ENCODE measurements at places on chromosomes 4 and X.

- DNase-seq = no peak
Observed at GRCh38 chrX:54786967-54787366, 11.1 kb downstream of the ITIH6 start.

GRCh38 chrX:131988236-131988635, 34.9 kb upstream of the STK26 start:
- DNase-seq = no peak

DNA sequence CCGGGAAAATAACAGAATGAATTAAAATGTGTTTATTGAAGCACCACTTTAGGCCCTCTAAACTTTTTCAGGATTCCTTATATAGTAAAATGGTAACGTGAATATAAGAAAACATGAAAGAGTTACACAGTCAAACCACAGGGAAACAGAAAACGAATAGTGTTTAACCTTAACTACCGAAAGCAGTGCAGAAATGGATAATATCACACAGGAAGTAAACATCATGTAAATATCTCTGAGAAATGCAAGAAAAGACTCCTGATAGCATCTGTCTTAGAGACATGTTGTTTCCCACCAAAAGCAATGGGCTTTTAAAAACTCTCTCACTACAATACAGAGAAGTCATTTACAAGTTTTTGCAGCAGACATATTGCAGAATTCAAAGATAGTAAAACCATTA, 323.9 kb upstream of the CXXC4 start:
- no peak for DNase-seq

DNA sequence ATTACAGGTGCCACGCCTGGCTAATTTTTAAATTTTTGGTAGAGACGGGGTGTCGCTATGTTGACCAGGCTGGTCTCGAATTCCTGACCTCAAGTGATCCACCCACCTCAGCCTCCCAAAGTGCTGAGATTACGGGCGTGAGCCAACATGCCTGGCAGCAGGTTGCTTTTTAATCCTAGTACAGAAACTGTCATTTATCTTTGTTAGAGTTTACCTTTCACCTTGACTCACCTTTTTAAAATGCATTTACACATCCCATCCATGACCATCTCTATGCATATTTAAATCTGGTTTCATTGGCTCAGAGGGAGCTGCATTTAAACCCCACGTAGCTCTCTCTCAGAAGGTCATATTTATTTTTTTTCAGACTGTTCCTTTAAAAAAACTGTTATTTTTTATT, 31.9 kb downstream of the SLC16A2 start:
- DNase-seq = no peak

- DNase-seq = no peak
Observed at GRCh38 chr4:139460565-139460964, 6.6 kb downstream of the RAB33B start.

GRCh38 chr4:7168106-7168505, 24.2 kb upstream of the SORCS2 start:
- DNase-seq = no peak

GRCh38 chr4:148618856-148619255, 176.6 kb upstream of the NR3C2 start:
- no peak for DNase-seq

DNA sequence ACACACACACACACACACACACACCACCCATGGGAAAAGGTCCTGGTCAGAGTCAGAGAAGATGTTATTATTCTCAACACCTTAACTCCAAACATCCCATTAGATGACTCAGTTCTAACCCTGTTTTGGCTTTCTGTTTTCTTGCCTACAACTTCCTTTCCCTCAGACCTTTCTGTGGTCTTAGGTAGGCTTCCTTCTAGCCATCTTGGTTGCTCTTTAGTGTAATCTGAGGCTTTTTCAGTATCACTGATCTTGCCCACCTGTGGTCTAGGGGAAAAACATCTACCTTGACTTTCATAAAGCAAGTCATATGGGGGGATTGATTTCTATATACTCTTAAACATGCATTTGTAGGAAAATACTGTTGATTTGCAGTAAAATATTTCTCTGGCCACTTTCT, 56.9 kb downstream of the ATG4A start:
- DNase-seq = no peak

DNA sequence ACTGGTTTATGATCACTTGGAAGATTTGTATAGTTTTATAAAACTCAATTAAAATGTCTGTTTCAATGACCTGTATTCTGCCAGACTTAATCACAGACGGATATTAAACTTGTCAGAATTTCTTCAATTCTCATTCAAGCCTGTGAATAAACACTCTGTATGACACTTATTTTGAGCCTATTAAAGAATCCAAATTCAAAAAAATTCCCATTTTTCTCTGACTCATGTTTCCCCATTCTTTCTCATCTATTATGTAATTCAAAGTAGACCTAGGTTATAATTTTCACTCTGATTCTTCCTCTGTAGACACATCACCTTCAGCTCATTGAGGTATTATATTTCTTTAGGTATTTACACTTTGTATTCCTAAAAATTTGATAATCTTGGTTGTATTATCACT, 166.1 kb downstream of the TMA16 start:
- no peak for DNase-seq

GRCh38 chrX:116490104-116490503, 27.3 kb upstream of the CT83 start:
- DNase-seq = no peak

GRCh38 chrX:152070144-152070543, 68.2 kb downstream of the MAGEA10 start:
- no peak for DNase-seq

DNA sequence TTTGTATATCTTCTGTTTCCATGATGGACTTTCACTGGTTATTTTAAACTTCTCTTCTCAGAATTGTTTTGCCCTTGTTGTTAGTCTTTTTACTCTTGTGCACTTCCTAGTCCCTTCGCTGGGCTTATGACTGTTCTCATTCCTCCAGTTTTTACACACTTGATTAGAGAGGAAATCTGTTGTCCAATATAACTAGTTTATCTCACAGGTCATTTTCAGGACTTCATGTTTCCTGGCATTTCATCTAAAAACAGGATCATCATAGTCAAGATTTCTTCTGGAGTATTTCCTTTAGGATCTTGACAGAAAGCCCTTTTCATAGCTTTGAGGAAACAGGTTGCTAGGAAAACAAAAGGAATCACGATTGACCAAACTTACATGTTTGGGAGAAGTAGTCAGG, 3.0 kb downstream of the FNIP2 start:
- no peak for DNase-seq

DNA sequence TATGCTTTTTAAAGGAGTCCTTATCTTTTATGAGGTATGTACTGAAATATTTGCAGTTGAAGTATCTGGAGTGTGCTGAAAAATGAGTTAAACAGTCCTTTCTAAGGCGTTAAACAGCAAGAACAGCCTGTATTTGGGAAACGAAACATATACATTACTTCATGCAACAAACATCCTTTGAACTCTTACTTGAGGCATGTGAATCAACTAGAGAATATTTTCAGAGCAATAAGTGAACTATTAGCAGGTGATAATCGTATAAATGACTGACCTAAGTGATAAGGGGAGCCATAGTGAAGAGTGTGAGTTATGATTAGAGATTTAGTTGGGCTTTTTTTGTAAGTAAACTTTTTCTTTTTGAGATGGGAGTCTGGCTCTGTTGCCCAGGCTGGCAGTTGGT, 45.9 kb upstream of the RHOH start:
- no peak for DNase-seq

DNA sequence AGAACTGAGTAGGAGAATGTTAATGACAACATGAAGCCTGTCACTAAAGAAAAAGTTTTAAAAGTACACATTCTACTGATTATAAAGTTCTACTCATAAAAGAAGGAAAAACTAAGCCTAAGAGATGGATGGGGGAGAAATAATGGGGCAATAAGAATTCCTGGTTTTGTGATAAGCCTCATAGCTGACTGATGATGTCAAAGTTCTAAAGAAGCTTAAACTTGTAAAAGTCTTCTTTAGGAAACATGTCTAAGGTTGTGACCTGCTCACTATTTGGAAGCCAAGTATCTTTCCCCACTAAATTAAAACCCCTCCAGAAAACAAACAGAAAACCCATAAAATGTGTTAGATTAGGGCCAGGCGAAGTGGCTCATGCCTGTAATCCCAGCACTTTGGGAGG, 232.9 kb upstream of the GIMD1 start:
- no peak for DNase-seq

GRCh38 chr4:79626101-79626500, 218.1 kb upstream of the GK2 start:
- no peak for DNase-seq

DNA sequence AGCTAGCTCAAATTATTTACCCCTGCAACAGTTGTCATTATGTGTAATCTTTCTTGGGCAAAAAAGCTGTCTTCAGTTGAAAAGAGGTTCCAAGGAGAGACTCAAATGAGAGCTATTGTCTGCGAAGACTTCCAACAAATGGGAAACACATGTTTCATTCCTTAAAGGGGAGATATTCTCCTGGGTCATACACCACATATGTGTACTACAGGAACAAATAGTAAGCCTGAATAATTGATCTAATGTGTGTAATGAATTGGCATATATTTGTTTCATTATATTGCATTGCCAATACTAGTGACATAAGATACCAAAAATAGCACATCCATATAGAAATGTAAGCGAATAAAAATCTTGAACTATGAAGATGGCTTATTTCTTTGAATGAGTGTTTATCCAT, 950.9 kb upstream of the NDST4 start:
- no peak for DNase-seq

DNA sequence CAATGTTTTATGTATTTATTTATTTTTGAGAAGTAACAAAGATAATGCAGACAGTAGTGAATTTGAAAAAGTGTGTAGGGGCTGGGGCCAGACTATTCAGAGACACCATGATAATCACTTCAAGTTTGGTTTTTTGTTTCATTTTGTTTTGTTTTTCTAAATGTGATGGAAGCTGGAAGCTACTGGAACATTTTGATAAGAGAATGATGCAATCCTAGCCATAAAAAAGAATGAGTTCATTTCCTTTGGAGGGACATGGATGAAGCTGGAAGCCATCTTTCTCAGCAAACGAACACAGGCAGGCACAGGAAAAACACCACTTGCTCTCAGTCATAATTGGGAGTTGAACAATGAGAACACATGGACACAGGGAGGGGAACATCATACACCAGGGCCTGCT, 706.6 kb upstream of the EPHA5 start:
- DNase-seq = no peak

DNA sequence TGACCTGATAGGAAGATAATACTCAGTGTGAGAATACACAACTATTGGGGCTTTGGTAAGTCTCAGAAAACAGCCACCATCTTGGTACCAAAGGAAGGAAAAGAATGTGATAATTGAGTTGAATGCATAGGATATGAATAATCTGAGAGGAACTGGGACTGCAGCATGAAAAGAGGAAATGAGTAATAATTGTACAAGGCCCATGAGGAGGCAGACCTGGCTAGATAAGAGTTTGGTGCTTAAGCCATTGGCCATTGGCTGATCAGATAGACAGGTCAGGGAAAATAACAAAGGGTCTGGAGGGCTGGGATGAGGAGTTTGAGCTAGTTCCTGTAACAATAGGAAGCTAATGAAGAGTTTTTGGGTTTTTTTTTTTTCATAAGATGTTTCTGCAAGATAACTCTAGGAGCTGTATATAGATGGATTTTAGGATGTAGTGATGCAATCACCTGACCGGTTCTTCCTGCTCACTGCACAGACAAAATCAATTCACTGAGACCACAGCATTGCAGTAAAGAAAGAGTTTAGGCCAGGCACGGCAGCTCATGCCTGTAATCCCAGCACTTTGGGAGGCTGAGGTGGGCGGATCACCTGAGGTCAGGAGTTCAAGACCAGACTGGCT, 5.3 kb upstream of the TRMT2B start:
- DNase-seq = no peak

GRCh38 chr4:186494496-186494895, 60.9 kb downstream of the MTNR1A start:
- DNase-seq = no peak

DNA sequence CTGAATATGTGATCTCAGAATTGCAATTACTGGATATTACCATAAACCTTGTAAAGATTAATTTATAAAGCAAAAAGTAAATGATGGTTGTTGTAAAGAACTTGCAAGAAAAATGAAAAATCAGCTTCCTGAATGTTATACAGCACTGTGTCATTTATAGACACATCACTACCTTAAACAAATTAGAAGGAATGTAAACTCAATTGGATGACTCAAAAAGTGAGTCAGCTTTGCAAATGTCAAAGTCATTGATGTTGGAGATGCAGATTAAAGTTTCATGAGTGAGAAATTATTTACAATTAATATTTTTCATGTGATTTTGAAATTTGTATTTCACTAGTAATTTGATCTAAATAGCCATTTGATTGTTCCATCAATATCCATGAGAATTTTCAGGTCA, 193.2 kb downstream of the RAPGEF2 start:
- no peak for DNase-seq

- no peak for DNase-seq
Observed at GRCh38 chr4:150067859-150068258, 10.4 kb upstream of the DCLK2 start.

- DNase-seq = no peak
Observed at GRCh38 chrX:97529536-97530200, 646.0 kb downstream of the RPA4 start.

DNA sequence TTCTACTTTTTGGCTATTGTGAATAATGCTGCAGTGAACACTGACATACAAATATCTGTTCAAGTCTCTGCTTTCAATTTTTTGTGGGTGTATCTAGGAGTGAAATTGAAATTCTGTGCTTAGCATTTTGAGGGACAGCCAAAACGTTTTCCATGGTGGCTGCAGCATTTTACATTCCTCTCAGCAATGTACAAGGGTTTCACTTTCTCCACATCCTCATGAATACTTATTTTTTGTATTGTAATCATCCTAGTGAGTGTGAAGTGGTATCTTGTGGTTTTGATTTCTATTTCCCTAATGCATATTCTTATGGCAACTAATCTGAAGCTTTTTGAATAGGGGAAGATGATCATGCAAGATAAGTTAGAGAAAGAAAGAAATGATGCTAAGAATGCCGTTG, 40.3 kb downstream of the HSPA4L start:
- no peak for DNase-seq

DNA sequence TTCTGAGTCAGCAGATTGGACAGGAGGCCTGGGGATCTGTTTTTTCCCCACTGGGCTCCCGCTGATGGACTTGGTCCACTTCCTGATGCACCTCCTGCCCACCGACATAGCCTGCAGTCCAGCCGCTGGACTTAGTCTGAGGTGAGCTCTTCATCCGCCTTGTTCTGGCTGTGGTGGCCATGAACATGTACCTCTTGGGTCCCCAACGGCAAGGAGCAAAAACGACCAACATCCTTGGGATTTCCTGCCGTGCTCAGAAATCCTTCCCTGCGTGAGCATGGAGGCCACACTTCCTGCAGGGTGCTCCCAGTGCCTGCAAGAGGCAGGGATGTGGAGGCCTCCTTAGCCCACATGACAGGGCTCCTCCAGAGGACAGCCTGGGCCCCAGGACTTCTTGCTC, 76.8 kb downstream of the CRMP1 start:
- DNase-seq = no peak

Measured in stimulated activated CD8-positive, alpha-beta memory T cell treated with anti-CD3 and anti-CD28 coated beads, Interleukin-7, amount 100 ng/mL, for 48 hours (primary cell).